Activated CD4-positive, alpha-beta T cell treated with anti-CD3 and anti-CD28 coated beads for 24 hours (primary cell): ENCODE measurements at places on chromosomes 4 and X.

DNA sequence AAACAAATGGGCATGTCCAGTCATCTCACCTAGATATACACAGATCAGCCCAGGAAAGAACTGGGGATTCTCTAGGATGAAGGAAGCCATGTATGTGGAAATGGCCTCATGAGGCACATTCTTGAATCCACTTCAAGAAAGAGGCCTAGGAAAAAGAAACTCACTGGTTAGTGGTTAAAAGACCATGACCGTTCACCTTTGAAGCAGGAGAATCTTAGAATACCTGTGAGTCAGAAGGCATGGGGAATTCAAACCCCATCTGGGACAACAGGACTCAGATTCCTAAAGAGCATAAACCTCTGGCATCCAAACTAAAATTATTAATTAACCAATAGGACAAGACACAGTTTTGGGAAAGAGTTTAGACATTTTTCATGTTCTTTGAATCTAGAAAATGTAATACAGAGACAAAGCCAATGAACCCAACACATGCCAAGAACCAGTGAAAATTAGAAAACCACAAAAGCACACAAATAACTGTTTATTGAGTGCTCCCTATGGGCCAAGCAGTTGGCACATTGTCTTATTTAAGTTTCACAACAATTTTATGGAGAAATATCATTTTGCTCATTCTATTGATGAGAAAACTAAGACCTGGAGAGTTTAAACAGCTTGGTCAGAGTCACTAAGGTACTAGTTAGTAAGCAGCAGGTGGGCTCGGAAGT lies 97.5 kb downstream of the NPNT start:
- no peak for DNase-seq

- no peak for DNase-seq
Measured at GRCh38 chr4:123505095-123506010, 108.8 kb downstream of the SPRY1 start.

GRCh38 chrX:153926858-153927671 lies 1.0 kb upstream of the ARHGAP4 start:
- DNase-seq: peak; percentile 52

- DNase-seq: no peak
Measured at GRCh38 chr4:172900900-172901299, 267.7 kb upstream of the GALNT7 start.

DNA sequence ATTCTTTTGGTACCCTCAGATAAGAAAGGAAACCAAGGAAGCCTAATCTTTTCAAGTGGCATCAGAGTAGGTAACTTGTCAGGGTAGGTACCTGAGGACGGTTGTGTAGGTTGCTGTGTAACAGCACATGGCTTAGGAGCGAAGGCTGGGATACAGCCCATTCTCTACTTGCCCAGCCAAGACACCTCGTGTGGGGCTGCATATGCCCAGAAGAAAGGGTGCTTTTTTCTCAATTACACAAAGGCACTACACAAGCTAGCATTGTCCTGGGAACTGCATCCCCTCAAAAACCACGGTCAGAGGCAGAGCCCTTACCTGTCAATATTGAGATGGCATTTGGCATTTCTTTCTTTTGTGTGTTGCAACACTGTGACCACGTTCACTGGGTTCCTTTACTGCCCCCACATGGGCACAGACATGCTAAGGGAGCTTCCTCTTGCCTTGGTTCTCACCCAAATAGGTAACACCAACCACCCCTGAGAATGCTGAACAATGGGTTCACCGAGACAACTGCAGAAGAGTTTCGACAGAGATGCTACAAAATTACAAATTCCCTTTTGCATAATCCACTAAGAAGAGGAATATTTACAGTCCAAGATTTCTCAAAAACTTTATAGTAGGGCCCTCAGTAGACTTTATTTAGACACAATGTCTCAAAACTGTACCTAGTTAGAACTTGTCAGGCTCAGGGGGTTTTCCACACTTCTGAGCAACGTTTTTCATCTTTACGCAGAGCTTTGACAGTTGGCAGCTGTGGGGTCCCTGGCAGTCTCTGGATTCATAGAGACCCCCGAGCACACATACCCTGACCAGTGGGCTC lies 35.8 kb upstream of the TNIP3 start:
- DNase-seq: no peak

DNA sequence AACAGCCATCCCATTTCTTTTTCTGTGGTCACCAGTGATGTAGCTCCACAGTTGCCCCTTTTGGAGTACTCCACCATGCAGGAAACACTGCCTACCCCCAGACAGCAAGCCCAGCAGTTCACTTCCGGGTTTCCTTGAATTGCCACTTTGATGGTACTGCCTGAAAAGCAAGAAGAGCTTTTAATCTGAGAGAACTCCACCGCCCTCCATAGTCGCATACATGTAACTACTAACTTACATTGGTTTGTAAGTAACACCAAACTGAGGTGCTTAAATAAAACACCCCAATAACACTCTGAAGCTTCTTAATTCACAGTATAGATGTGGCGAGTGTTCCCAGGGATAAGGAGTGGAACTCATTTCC lies 53.6 kb upstream of the HPSE start:
- DNase-seq: no peak

DNA sequence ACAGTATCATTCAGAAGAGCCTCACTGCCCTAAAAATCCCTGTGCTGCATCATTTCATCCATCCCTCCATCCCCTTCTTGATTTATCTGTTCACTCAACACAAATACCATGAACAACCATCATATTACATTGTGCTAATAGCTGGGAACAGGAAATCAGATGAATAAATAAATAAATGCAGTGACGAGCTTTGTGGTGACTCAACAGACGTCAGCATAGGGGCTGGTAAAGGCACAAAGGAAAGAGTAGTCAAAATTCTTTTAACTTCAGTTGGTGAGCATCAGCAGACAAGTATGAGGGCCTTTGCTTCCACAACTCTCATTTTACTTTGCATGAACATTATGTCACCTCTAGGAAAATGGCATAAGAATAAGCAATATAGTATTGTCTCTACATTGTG lies 65.5 kb downstream of the EDNRA start:
- no peak for DNase-seq

- DNase-seq: no peak
Measured at GRCh38 chr4:69970071-69970470, 4.5 kb upstream of the CSN2 start.

DNA sequence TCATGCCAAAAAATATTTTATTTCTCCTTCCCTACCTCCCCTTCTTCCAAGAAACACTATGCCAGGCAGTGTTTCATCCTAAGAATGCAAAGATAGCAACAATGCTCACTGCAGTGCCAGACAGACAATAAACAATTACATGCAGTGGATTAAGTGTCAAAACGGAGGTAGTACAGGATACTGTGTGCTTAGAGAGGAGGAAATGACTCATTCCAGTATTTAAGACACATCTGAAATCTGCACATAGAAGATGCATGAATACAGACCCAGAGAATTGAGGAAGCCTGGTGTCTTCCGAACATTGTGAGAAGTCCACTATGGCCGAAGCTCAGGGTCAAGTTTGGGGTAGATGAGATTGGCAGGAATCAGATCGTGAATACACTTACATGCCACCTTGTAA lies 326.4 kb downstream of the PPP3CA start:
- no peak for DNase-seq

DNA sequence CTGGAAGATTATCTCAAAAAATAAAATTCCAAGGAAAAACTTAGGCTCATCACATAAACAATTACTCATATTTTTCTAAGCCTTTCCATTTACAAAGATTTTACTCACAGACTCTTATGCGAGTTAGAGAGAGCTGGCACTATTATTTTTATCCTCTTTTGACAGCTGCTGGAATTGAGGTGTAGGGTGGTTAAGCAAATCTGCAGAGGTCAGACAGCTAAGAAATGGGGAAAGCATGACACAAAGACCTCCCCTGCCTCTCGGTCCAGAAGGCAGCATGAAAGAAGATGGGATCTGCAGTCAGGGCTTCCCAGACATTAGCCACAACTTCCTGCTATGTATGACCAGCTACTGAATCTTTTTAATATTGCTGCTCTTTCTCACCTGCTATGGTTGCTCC lies 89.9 kb upstream of the CPEB2 start:
- no peak for DNase-seq

- DNase-seq: no peak
Measured at GRCh38 chr4:66863481-66863880, 681.8 kb downstream of the CENPC start.

- DNase-seq: no peak
Measured at GRCh38 chr4:120026853-120027252, 39.8 kb downstream of the MAD2L1 start.

DNA sequence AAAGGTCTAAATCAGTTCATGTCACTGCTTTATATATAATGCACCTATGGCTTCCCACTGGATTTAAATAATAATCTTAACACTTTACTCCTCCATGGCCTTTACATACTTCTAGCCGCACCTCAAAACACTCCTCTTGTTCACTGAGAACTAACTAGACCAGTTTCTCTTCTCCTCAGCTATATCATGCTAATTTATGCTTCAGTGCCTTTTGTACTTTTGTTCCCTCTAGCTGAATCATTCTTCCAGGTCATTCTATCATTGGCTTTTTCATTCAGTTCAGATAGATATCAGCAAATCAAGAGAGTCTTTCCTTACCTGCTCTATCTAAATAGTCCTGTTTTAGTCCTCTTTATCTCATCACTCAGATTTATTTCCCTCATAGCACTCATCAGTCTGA lies 64.2 kb downstream of the TET2 start:
- no peak for DNase-seq

GRCh38 chr4:37892641-37893040 lies 1.8 kb downstream of the TBC1D1 start:
- peak; percentile 29 for DNase-seq

- no peak for DNase-seq
Measured at GRCh38 chr4:40190880-40191815, 5.7 kb upstream of the RHOH start.

DNA sequence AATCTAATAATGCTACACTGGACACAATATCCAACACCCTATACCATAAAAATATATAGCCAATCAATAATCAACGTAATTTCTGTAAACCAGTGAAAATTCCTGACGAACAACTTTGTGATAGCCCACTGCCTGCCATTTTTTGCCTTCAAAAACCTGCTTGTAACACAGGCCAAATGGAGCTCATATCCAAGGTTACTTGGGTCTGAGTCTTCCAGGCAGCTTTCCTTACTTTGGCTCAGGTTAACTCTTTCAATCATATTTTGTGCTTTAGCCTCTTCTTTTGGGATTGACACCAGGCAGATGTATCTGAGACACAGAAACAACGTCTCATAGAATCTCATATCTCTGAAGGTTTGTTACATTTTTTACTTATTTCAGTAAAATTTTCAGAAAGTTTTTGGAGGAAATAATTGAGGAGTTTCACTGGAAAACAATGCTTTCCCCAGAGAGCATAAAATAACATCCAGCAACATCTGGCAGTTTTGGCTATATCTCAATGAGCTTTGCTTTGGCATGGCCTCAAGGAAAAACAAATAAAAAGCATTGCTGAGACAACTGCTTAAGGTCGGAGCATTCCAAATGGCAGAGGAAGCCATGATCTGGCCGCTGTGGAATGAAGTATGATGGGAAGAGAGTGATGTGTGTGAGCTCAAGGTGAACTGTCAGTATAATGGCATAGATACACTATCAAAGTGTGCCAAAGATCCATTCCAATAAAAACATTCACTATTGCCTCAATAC lies 162.9 kb upstream of the SPIN4 start:
- DNase-seq: no peak

- DNase-seq: no peak
Measured at GRCh38 chr4:159292137-159292896, 189.4 kb downstream of the RAPGEF2 start.

DNA sequence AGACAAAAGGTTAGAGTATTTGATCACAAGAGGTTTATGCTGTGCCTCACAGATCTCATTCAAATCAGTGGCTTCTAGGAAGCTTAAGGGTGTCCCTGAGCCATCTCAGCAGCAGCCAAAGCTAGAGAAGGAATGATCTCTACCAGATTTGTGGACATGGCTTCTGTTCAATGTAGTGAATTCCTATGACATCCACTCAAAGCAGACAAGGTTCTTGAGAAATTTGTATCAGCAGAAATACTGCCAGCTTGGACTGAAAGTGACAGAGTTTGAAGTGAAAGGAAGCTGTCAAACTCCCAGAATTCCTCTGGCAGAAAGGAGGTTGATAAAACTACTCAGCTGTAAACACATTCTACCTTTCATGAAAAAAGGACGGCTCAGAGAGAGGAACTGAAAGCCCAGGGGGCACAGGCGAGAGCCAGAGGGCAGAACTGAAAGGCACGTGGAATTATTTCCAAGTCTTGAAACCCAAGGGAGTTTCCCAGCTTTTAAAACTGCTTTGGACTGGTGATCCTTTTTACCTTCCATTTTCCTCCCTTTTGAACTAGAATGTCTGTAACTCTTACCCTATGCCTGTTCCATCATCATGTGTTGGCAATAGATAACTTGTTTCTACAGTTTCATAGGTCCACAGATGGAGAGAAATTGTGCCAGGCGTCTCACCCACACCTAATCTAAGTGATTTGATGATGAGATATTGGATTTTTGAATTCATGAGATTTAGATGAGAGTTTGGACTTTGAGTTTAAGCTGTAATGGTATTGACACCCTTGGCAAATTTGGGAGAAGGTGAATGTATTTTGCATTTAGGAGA lies 14.5 kb upstream of the MED14 start:
- no peak for DNase-seq

DNA sequence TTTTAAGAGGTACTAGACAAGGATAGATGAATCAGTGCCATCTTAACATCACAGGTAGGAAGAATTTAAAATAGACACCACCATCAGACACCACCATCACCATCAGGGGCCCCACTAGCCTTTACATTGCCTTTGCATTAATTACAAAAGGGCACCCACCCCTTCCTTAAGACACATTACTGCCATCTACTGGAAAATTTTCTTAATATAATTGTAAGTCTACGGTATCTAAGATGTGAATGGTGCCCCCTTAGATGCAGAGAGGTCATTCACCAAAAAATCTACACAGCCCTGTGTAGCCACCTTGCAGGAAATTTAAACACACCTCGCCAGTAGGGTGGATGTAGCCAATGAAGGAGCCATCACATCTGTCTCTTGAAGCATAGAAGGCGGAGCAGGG lies 184.1 kb downstream of the MID1IP1 start:
- DNase-seq: no peak

GRCh38 chrX:30931920-30932319 lies 42.9 kb upstream of the TAB3 start:
- DNase-seq: no peak

- DNase-seq: no peak
Measured at GRCh38 chr4:33649015-33649414, 2595.3 kb downstream of the ARAP2 start.

DNA sequence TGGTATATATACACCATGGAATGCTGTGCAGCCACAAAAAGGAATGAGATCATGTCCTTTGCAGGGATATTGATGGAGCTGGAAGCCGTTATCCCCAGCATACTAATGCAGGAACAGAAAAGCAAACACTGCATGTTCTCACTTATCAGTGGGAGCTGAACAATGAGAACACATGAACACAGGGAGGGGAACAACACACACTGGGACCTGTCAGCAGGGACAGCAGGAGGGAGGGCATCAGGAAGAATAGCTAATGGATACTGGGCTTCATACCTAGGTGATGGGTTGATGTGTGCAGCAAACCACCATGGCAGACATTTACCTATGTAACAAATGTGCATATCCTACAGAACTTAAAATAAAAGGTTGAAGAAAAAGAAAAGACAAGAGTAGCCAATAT lies 81.1 kb upstream of the ADAD1 start:
- DNase-seq: no peak
